Stimulated activated effector memory CD8-positive, alpha-beta T cell treated with anti-CD3 and anti-CD28 coated beads, Interleukin-12 subunit alpha, Interleukin-12 subunit beta, amount 100 ng/mL, for 72 hours (primary cell): ENCODE measurements at places on chromosomes 5 and 9.
A peak's percentile ranks its signal among the peaks of the same experiment; 100 is the strongest.

DNA sequence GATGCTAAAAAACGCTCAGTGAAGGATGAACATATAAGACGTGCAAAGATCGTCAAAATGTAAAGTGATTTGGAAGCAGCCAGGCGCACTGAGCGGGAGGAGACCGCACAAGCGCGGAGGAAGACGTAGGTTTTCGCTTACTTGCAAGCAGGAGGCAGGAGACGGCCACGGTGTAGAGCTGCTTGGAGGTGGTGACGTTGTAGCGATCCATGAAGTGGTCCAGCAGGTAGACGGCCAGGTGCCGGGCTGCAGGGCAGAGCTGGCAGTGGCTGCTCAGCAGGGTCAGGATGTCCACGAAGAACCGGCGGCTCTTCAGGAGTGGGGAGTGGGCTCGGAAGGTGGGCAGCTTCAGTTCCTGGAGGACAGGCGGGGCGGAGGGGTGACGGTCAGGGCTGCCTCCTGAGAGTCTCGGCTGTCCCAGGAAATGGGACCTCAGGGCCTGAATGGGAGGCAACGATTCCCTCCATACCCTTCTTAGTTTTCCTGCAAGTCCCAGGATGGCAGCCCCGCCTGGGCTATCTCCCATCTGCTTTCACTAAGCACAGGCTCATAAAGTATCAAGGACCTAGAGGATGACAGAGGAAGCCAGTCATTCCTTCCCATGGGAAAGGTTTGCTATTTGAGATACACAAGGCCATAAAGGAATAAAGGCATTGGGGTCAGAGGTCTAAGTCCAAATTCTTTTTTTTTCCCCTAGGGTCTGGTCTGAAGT is 31.8 kb downstream of the CCNJL start:
- no peak for DNase-seq

DNA sequence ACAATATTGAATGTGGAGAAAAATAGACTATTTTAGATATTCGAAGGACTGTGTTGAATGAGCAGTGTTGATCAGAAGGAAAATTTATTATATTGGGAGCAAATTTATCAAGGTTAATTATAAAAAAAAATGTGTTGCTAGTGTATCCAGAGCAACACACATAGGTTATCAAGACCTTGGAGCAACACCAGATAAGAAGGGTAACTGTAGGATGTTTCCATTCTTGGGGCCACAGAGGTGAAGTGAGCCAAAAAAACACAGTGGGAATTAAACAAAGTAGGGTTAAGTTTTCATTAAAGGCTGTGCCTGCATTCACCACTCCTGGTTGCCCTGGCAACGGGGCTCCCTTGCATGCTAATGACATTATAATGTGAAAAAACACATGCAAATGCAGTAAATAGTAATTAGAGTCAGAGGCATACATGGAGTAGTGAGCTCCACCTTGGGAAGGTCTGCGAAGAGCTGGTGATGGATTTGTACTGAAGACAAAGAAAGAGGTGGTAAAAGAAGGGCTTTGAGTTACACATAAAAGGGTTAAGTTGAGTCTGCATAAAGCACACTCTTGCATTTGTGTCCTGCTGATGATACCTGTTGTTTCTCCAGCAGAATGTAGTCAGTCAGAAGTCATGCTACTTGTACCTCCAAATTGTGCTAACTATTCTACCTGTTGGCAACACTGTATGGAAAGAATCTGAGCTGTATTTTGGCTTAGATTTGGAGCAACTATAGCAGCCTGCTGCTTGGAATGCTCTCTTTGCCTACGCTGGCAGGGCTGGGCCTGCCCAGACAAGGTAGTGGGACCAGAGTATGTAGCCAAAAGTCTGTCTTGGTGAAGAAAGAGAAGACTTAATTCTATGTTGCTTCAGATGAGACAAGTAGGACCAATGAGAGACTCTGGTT is 59.6 kb downstream of the ATG10 start:
- DNase-seq = no peak

- DNase-seq = no peak
Measured at GRCh38 chr9:128921881-128922763, 1.3 kb downstream of the PHYHD1 start.

DNA sequence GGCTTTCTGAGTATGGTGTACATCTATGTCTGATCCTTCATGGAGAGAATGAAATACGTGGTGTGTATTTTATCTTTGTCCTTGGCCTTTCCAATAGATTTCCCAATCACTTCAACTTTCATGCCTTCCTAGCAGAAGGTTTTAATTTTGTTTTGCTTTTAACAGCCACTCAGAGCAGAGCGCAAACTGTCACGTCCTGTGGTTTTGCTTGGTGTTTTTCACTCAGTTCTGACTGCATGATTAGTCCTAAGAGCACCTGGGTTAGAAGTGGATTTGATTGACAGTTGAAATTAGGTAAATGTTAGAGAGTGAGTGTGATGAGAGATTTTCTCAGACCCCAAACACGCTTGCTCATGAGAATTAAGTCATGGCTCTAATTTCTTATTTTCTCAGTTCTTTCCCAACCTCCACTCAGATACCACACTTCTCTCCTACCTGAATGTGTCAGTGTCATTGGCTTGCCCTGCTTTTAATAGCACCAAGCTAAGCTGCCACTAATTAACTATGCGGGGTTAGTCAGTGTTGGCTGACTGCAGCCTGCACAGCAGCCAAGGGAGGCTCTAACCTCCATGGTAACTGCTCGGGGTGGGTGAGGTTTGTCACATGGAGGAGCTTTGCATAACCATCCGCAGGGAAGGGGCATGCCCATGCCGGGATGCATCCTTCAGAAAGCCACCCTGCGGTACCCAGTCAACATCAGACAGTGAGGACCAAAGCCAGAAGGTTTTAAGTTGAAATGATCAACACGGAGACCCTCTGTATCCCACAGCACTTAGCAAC is 173.4 kb downstream of the NR3C1 start:
- no peak for DNase-seq

DNA sequence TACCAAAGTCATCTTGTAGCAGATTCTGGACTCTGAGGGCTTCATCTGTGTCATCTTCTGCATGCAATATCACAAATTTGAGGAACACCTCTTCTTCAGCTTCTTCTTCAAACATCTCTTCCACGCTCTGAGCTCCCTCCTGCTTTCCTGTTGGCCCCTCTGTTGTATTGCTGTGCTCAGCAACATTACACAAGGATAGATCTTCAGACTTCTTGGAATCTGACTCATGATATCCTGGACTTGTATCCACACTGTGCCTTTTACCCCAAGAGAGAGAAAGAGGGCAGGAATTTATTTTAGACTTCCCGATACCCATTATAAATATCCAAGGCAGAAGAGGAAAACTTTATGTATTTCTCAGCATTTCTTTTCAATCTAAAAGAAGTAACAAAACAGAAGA is 21.3 kb downstream of the TICAM2 start:
- DNase-seq = no peak

DNA sequence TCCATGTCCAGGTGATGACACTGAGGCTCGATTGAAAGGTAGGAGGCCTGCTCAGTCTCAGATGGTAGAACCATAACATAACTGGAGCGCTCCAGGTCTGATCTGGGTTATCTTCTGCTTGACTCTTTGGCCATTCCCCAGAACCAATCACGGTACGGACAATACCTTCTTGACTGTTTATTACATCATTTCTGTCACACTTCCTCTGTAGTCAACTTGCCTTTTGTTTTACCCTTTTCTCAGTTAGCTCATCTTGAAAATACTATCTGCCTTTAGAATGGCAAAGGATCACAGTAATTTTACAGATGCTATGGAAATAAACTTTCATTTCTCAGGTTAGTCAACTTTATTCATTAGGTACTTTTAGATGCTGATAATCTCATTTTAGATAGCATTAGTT is 22.4 kb downstream of the GLRA1 start:
- no peak for DNase-seq

- no peak for DNase-seq
Measured at GRCh38 chr5:81859624-81860023, 108.7 kb upstream of the SSBP2 start.

DNA sequence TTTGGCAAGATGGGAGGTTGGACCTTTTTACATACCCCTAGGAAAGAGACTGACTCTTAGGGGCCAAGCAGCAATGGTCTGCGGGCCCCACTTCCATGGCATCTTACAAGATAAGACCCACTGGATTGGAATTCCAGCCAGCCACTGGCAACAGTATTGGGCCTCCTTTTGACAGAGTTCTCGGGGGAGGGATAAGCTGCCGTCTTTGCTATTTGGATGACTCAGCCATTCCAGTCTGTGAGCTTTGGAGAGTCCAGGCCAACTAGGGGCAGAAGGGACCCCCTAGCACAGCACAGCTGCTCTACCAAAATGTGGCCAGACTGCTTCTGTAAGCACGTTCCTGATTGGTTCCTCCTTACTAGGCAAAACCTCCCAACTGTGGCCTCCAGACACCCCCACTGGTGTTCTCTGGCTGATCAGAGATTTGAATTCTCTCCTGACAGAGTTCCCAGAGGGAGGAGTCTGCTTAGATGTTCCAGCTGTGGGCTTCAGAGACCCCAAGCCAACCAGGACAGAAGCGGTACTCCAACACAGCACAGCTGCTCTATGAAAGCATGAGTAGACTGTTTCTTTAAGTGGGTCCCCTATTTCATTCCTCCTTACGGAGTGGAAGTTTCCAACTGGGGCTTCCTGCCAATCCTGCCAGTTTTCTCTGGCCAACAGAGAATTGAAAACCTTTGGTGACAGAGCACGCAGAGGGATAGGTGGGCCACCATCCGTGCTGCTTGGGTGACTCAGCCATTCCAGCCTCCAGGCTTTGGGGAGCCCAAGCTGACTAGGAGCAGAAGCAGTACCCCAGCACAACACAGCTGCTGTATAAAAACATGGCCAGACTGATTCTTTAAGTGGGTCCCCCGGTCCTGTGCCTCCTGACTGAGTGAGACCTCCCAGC is 672.1 kb upstream of the RIOK2 start:
- DNase-seq = no peak

DNA sequence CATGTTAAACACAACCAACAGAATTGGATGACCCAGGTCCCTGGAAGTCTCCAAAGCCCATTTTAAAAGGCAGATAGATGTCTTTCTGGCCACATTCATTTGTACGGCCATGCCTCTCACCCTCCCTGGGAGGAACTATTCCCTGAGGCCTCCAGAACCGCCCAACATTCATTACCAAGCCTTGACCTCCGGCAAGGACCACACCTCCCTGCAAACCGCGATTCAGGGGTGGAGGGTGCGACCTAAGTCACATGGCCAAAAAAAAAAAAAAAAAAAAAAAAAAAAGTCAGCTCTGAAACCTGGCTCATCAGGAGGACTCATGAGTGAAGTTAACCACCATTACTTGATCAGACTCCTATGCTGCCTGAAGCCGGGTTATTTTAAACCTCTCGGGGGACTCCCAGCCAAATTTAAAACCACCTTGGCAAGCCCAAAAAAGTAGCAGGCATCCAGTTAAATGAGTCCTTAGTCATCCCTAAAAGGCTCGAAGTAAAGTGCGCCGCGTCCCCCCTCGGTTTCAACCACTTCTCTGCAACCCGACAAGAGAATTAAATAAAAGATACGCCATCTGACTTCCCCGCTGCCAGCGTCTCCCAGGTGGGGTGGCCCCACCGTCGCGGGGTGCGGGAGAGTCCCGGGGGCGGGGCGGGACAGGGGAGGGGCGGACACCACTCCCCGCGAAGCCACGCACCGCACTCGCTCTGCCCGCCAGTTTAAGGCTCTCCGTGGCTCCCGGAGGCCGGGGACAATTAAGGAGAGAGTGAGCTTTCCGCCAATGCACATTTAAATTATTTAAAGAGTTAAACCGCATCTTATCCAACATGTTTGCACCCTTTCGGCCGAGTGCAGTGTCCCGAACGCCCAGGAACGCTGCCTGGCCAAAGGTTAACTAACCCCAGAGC is 2.3 kb downstream of the KLF9 start:
- peak; percentile 50 for DNase-seq

DNA sequence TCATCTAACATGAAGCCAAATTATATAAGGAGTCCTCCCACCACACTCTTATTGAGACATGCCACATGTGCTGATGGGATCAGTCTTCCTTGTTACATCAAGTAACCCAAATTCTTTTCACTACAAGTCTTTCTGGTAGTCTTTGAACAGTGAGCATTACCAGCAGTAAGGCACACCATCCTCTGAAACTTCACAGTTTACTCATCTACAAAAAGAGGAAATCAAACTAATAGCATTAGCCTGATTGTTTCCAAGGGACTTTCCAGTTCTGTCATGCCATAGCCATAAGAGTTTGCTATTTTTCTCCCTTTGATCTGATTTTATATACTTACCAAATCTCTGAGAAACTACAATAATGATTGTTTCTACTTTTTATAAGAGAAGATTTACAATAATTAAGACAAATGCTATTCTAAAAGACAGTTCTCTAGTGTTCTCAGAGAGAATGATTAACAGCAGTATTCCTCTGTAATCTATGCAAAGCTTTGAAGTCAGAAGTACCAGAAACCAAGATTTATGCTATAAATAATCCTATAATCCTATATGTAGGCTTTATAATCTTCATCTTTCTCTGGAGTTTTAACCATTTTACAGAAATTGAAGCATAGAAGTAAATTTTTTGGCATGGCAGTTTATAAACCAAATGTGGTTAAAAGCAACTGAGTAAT is 166.2 kb upstream of the ACO1 start:
- DNase-seq = no peak

DNA sequence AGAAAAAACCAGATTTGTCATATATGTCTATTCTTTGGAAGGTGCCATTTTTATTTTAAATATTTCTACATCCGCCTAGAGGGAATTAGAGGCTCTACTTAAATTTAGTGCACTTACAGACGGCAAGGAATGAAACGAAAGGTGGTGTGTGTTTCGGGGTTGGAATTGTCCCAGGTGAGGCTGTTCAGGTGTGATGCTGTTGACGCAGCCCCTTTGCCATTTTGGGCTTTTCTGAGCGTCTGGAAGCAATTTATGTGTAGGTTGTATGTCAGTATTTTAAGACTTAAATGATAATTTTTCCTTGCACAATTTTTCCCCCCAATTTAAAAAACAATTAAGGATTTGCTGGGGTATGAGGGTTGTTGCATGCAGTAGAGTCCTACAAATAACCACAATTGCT is 2.0 kb downstream of the TENT4A start:
- peak; percentile 0 for DNase-seq

DNA sequence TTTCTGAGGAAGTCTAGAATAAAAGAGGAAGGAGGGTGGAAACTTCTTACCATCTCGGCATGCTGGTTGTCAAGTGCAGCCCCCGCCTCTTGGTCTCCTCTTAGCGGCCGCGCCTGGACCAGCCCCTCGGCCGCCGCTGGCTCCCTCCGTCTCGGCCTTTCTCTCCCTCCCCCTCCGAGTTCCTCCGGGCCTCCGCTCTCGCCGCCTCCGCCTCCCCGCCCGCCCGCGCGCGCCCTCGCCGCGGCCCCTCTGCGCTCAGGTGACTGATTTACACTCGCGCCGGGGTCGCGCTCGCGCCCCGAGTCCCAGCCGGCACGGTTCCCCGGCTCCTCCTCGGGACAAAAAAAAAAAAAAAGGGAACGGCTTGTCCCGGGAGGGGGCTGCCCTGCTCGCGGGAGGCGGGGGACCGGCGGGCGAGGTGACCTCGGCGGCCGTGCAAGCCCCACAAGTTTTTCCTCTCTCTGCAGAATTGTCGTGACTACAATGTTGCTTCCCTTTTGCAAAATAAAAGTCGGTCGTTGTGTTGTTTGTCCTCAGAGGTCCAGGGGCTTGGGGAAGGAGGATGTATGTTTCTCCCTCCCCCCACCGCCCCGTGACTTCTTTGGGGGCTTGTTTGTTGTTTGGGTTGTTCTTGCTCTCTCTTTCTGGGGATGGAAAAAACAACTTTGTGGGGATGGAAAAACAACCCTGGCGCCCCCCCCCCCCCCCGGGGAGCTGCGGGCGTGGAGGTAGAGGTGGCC is at the start of gene BNC2:
BNC2 (minus strand) TSS at position 75 of the 740 bp plus-strand sequence; CDS start at position 53, 22 bp downstream.
- DNase-seq = no peak
